ENCODE measurements at places on chromosomes 7 and 10.
A peak's percentile ranks its signal among the peaks of the same experiment; 100 is the strongest.

DNA sequence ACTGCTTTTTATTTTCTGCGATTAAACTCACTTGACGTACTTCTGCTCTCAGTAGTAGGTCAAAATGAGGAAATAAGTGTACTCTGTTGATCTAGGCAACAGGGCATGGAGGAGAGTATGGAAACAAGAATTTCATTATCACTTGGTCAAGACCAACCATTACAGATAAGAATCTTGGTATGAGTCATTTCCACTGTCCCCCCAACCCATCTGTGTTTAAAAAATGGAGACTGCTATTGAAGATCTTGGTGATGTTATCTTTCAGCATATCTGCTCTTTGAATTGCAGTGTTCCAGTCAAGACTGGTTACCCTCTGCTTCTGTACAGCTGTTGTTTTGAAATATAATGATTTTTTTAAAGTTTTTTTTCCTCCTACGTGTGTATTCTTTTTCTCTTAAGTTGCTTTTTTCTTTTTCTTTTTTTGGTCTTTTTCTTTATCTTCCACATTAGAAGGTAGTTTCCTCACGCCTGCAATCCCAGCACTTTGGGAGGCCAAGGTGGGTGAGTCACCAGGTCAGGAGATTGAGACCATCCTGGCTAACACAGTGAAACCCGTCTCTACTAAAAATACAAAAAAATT is 11.7 kb downstream of the STAM start:
- H3K4me1 ChIP-seq, result peaks cover 47% of the 10 kb centered on the region
- peaks cover 67% of the 10 kb centered on the region for H3K36me3 ChIP-seq
- H3K27me3 ChIP-seq, result no peaks in the 10 kb centered on the region
- peak overlapping the region; percentile 23 for H3K4me3 ChIP-seq
- H3K27ac ChIP-seq, result peak overlapping the region; percentile 76

- DNase-seq, result no peak
- H3K4me1 ChIP-seq, result peaks cover 8% of the 10 kb centered on the region
- H3K27me3 ChIP-seq, result peaks cover 5% of the 10 kb centered on the region
- no peak overlapping the region for H3K27ac ChIP-seq
- H3K36me3 ChIP-seq, result no peaks in the 10 kb centered on the region
Observed at GRCh38 chr10:132099389-132100090, 33.8 kb downstream of the JAKMIP3 start.

- H3K4me3 ChIP-seq, result no peak overlapping the region
- H3K4me1 ChIP-seq, result no peaks in the 10 kb centered on the region
- H3K27ac ChIP-seq, result no peak overlapping the region
- no peaks in the 10 kb centered on the region for H3K27me3 ChIP-seq
- no peaks in the 10 kb centered on the region for H3K36me3 ChIP-seq
- DNase-seq, result no peak
Observed at GRCh38 chr7:110522761-110523200, 568.1 kb upstream of the LRRN3 start.

DNA sequence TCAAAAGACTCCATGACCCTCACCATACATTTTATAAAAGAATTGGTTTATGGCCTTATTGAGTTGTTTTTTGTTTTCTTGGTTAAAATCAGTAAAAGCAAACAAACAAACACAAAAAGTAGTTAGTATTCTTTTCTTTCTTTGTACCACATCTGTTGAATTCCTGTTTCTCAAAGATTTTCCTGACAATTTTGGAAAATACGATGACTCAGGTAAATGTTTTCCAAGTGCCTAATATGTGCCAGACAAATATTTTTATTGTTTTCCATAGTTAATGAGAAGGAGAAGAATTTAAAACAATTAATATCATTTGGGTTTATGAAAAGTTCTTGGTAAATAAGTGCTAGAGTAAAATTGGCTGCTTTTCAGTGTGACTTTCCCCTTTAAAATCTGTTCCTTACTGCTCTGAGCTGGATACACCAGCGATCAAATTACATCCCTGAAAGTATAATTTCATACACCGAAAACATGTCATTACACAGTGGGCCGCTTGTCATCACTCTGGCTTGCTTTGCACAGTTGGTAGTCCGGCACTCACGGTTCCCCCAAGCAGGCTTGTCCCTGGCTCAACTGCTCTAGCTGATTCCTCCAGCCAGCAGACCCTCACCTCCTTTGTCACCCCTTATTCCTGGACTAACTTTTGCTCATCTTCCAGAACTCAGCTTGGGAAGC is 80.5 kb downstream of the TBXAS1 start:
- no peak overlapping the region for H3K27ac ChIP-seq
- H3K27me3 ChIP-seq, result peaks cover 41% of the 10 kb centered on the region
- H3K4me1 ChIP-seq, result peaks cover 4% of the 10 kb centered on the region
- H3K36me3 ChIP-seq, result no peaks in the 10 kb centered on the region
- no peak for DNase-seq

DNA sequence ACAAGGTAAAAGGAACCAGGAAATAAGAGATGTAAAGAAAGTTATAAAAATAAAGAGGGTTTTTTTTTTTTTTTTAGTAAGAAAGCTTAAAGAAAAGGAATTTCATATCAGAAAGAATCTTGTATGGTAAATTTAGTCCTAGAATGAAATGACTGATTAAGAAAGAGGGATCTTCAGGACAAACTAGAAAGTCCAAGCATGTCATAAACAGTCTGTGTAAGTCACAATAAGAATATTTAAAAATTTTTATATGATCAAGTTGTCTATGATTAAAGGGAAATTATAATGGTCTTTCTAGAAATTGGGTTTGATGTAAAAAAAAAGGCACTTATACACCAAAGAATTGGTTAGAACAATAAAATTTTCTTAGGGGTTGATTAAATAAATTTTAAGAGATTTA is 289.5 kb downstream of the XPNPEP1 start:
- no peaks in the 10 kb centered on the region for H3K36me3 ChIP-seq
- H3K27me3 ChIP-seq, result no peaks in the 10 kb centered on the region
- no peaks in the 10 kb centered on the region for H3K4me1 ChIP-seq
- no peak for DNase-seq
- no peak overlapping the region for H3K4me3 ChIP-seq

DNA sequence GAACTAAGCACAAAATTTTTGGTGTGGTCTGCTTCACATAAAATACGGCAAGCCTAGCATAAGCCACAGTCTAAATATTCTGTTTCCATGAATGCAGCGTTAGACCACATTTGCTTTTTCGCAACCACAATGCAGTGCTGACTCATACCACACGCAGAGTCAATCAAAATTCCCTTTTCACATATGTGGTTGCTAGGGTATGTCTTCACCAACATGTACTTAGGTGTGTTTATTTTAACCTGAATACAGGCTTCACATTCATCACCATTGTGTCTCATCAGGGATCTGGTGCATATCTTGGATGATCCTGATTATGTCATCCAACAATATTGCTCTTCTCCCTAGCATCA is 90.8 kb downstream of the CHN2 start:
- peak; percentile 74 for DNase-seq
- H3K27ac ChIP-seq, result peak overlapping the region; percentile 19
- H3K36me3 ChIP-seq, result no peaks in the 10 kb centered on the region
- H3K27me3 ChIP-seq, result peaks cover 51% of the 10 kb centered on the region

DNA sequence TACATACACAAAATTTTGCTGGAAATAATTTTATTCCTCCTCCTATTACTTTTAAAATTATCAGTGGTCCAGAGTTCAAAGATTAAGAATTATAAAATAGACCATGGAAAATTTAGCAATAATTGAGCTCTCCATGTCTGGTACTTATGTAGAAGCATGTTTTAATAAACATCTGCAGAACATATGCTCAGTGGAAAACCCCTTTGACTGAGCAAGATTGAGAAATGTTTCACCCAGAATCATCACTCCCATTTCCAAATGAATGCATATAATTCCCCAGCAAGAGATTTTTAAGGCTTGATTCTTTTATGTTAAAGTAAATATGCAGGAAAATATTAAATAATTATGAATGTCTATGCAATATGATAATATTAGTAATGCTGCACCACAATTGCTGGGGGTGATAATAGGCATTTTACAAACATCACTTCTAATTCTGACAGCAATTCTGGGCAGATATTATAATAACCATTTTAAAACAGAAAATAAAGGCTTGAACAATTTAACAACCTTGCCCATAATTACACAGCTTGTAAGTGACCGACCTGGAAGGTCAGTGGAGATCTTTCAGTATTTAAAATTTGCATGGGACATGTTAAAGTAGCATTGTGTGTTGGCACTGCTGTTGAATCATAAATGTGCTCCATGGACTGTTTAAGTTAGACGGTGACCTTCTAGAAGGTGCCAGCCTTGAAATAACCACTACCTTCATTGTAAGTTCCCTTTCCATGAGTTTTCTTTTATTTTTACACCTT is 45.6 kb upstream of the TES start:
- DNase-seq, result no peak
- H3K27me3 ChIP-seq, result peaks cover 41% of the 10 kb centered on the region
- H3K27ac ChIP-seq, result no peak overlapping the region
- peaks cover 25% of the 10 kb centered on the region for H3K4me1 ChIP-seq
- H3K4me3 ChIP-seq, result no peak overlapping the region
- no peaks in the 10 kb centered on the region for H3K36me3 ChIP-seq

- no peaks in the 10 kb centered on the region for H3K36me3 ChIP-seq
- no peak for DNase-seq
- H3K27ac ChIP-seq, result no peak overlapping the region
Observed at GRCh38 chr10:120521880-120522279, 64.9 kb downstream of the PLPP4 start.

DNA sequence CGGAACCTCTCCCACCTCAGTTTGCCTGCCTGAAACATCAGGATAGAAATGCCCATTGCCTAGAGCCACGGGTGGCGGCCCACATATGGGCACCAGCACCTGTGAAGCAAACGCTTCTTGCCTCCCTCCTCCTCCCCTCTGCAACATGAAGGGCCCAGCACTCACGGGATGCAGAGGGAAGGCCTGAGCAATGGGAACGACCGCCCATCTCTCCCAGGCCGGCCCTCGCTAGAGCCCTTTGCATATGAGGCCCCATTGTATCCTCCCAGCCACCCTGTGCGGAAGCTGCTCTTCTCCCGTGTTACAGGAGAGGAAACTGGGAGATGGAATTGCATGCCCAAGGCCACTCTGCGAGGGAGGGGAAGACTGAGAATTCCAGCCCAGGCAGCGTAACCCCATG is 88.2 kb downstream of the RGS10 start:
- H3K4me1 ChIP-seq, result no peaks in the 10 kb centered on the region
- H3K36me3 ChIP-seq, result peaks cover 12% of the 10 kb centered on the region
- no peaks in the 10 kb centered on the region for H3K27me3 ChIP-seq
- DNase-seq, result no peak

GRCh38 chr7:54781134-54781920 is 22.3 kb upstream of the SEC61G start:
- no peaks in the 10 kb centered on the region for H3K36me3 ChIP-seq
- H3K4me1 ChIP-seq, result no peaks in the 10 kb centered on the region
- no peak overlapping the region for H3K4me3 ChIP-seq
- DNase-seq, result no peak

GRCh38 chr7:148664324-148664723 is 34.4 kb upstream of the CUL1 start:
- H3K36me3 ChIP-seq, result no peaks in the 10 kb centered on the region
- H3K4me1 ChIP-seq, result peaks cover 3% of the 10 kb centered on the region
- H3K4me3 ChIP-seq, result no peak overlapping the region

DNA sequence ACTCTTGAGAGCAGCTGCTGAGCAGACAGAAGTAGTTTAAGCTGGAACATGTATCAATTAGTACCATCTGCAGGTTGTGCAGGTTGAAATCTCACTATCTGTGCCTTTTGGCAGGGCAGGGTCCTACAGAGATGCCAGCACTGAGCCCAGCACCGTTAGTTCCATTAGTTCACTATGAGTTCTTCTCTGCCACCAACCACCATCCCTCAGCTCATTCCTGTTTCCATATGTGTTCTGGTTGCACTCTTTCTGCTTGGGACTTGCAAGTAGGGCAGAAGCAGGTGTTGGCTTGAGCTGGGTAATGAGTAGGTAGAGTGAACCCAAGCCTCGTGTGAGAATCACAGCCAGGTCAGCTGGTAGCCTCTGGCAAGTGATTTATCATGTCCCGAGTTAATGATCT is 2.8 kb downstream of the SMO start:
- H3K4me3 ChIP-seq, result no peak overlapping the region
- no peak overlapping the region for H3K27ac ChIP-seq
- no peak for DNase-seq
- peaks cover 58% of the 10 kb centered on the region for H3K27me3 ChIP-seq

- no peaks in the 10 kb centered on the region for H3K27me3 ChIP-seq
- H3K27ac ChIP-seq, result no peak overlapping the region
- H3K36me3 ChIP-seq, result no peaks in the 10 kb centered on the region
- DNase-seq, result no peak
- H3K4me1 ChIP-seq, result no peaks in the 10 kb centered on the region
- H3K4me3 ChIP-seq, result no peak overlapping the region
Observed at GRCh38 chr10:58807629-58808022, 295.0 kb downstream of the BICC1 start.

- no peaks in the 10 kb centered on the region for H3K27me3 ChIP-seq
- no peak overlapping the region for H3K27ac ChIP-seq
- no peak overlapping the region for H3K4me3 ChIP-seq
- no peak for DNase-seq
Observed at GRCh38 chr10:30935078-30935477, 96.6 kb downstream of the ZNF438 start.

GRCh38 chr10:79131836-79132631 is 63.3 kb downstream of the ZMIZ1 start:
- H3K4me3 ChIP-seq, result no peak overlapping the region
- DNase-seq, result no peak
- H3K36me3 ChIP-seq, result peaks cover 11% of the 10 kb centered on the region
- no peak overlapping the region for H3K27ac ChIP-seq
- H3K4me1 ChIP-seq, result peaks cover 25% of the 10 kb centered on the region
- no peaks in the 10 kb centered on the region for H3K27me3 ChIP-seq

- no peak overlapping the region for H3K27ac ChIP-seq
- H3K27me3 ChIP-seq, result no peaks in the 10 kb centered on the region
- DNase-seq, result no peak
- no peaks in the 10 kb centered on the region for H3K4me1 ChIP-seq
- H3K4me3 ChIP-seq, result no peak overlapping the region
Observed at GRCh38 chr7:111827863-111828504, 265.7 kb upstream of the IMMP2L start.

GRCh38 chr7:98629001-98629431 is 11.9 kb downstream of the NPTX2 start:
- H3K4me1 ChIP-seq, result no peaks in the 10 kb centered on the region
- H3K4me3 ChIP-seq, result no peak overlapping the region
- DNase-seq, result no peak
- H3K27ac ChIP-seq, result no peak overlapping the region
- H3K36me3 ChIP-seq, result no peaks in the 10 kb centered on the region

Data from T-helper 2 cell treated with Interferon-gamma antibody and Interleukin-4, amounts not matched to agents 5 μg/mL and 100 μg/mL, for 36 hours (primary cell).